ENCODE measurements at places on chromosomes 11 and 22.

- DNase-seq: peak; percentile 49
These were observed 912 bp downstream of the PTPRCAP start for GRCh38 chr11:67436459-67437081.

DNA sequence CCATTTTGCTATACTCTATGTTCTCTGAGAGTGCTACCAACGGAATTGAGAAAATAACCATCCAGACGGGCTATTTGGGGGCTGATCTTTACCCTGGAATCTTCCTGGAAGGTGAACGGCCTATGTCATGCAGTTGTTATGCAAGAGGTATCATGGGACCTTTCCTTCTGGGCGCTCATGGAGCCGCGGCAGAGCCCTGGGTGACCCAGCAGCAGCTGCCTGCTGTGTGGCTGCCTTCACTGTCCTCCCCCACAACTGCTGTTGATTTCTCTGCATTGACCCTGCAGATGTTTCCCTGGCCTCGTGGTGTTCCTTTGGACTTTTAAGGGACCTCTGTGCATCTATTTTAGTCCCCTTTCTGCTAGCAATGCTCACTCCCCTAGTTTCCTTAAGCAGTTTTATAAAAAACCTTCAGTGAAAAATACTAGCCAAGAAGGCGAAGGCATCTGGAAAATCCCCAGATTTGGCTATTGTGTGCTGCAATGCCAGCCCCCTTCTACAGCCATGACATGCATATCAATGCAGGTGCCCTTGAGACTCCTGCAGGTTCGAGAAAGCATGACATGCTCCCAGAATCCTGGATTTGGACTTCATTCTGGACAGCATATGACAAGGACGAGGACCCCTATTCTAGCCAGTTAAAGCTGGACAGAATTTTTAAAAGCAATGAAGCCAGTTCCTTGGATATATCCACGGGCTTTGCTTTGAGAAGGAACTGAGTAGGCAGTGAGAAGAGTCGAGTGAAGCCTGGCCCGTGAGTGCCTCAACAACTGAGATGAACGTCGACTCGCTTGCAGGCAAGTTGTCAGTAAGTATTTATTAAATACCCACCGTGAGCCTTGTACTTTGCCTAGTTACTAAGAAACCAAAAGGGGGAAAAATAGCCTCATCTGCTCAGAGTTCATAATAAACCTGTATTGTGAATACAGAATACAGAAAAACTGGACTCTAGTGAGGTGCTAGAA is at the start of gene SLC25A18:
TSS of gene SLC25A18 (plus strand) at position 593 of the 965 bp plus-strand sequence. CDS start 16,447 bp downstream, outside the sequence.
- no peak for DNase-seq

DNA sequence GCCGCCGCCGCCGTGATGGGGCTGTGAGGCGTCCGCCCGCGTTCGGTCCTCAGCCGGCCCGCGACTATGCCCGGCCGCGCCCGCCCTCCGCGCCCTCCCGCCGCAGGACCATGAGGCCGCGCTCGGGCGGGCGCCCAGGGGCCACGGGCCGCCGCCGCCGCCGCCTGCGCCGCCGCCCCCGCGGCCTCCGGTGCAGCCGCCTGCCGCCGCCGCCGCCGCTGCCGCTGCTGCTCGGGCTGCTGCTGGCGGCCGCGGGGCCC is 215 bp downstream of the ZNRF3 start:
- no peak for DNase-seq

DNA sequence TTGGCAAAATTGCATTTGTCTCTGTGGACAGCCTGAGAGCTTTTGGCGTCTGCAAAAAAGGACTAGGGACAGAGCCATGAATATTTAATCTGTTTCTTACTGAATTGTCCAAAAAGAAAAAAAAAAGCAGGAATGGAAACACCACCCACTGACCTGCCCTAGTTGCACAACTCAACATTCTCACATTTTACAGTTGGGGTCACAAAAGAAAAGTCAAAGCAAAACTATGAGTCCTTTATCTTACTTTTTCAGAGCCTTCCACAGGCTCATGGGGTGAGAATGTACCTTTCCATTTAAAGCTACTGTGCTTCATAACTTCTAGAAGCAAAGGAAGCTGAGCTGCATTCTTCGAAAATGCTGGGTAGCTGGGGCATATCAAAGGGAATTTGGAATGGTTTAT is 225.7 kb downstream of the FAM76B start:
- no peak for DNase-seq

GRCh38 chr22:36332623-36333332 is 55.0 kb downstream of the MYH9 start:
- no peak for DNase-seq

- no peak for DNase-seq
These were observed 14.2 kb downstream of the GAS2 start for GRCh38 chr11:22680628-22681027.

DNA sequence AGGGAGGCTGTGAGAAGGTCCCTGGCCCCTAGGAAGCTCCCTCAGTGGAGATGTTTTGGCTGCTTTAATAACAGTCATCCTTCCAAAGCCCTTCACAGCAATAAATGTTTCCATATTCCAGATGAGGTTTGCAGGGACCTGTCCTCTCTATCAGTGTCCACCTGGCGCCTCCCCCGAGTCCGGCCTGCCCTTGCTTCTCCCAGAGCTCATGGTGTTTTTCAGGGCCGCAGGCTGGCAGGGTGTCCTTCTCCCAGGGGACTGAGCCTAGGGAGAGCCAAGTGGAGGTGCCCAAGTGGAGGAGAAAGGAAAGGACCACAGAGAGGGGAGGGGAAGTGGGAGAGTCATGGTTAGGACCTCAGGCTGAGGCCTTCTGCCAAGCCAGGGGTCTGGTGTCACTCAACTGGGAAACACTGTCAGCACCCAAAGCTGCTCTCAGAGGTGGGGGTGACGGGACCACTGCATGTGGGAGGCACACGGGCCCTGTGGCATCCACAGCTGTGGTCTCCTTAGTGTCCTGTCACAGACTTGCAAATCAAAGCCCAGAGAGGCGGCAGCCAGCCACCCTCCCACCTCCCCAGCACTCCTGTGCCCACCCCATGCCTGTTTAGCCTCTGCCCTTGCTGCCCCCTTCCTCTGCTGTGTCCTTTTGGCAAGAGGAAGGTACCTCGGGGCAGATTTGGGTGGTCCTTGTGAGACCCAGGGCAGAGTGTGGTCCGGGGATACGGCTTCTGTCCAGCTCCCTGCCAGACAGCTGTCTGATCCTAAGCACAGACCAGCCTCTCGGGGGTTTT is 6.4 kb downstream of the DERL3 start:
- DNase-seq: no peak

DNA sequence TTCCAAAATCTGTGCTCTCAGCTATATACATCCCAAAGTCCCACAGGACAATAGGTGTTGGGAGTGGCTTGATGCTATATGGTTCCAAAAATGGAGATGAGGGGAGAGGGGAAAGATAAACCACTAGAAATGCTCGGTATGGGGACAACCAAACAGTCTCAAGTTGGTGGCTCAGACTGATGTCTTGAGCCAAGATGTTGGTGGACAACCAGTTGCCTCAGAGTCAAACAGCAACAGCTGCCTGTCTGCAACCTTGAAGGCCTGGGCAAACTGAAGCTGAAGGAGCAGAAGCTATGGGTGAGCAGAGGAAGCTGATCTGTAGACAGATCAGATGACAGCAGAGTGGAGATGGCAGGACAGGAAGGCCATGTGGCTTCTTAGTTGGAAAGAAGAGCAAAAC is 4.0 kb downstream of the RRP8 start:
- no peak for DNase-seq

GRCh38 chr11:66020618-66021357 is 5.5 kb downstream of the CATSPER1 start:
- DNase-seq: no peak

- no peak for DNase-seq
These were observed 11.3 kb downstream of the MUC5B start for GRCh38 chr11:1234054-1234720.
